ENCODE measurements at places on chromosomes 6 and 20.
A peak's percentile ranks its signal among the peaks of the same experiment; 100 is the strongest.

DNA sequence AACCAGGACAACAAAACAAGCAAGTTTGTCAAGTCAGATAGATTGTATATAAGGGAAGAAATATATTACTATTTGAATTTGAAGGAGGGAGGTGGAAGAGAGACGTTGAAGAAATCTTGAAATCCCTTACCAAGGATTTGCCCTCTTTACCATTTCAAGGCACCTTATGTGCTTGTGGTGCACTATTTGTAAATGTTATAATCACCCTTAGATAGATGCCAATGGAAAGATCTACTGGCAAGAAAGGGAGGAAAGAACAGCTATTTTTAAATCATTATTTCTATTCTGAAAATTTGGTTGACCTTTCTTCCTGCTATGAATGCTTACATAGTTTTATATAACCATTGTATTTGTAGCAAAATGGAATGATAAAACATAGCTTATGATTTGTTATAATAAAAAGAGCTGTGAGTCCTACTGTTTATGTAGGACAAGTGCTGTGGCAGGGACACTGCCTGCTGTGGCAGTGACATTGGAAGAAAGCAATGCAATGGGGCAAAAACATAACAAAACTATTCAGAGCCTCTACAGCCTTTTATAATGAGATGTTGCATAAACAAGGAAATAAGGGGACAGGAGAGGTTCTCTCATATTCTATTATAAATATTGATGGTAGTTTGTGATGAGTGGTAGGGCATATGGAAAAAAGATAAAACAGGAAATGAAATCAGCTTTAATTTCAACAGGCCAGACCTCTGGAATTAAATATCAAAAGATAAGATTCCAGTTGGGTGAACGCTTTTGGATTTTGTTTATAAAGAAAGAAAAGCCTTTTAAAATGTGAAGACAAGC, 1145.2 kb upstream of the GJE1 start:
- DNase-seq, result no peak

- no peak for DNase-seq
Observed at GRCh38 chr6:142947714-142948480, 2.9 kb upstream of the HIVEP2 start.

DNA sequence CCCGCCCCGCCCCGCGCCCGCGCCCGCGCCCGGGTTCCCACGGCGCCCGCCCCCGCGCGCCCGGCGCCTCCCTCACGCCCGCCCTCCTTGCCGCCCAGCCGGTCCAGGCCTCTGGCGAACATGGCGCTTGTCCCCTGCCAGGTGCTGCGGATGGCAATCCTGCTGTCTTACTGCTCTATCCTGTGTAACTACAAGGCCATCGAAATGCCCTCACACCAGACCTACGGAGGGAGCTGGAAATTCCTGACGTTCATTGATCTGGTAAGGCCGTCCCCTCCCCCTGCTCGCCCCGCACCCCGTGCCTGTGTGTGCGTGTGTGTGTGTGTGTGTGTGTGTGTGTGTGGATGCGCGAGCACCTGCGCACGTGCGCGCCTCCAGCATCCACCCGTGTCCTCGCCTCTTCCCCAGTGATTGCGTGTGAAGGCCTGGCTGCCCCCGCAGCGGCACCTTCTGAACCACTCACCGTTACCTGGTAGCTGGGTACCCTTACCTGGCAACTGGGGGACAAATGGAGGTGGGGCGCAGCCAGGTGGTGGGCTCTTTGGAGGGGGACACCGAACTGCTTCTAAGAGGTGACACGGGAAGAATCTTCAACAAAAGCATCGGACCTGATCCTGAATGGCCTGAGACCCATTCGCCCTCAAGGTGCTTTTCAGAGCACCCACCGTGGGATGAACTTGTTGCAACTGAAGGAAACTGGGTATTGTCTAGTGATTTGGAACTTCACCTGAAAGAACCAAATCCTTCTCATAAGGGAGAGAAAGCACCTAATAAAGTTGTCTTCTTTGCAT, at the start of gene AIG1:
AIG1 (plus strand) TSS at position 84 of the 791 bp plus-strand sequence; CDS start at position 121, 37 bp downstream.
- DNase-seq, result peak; percentile 61

DNA sequence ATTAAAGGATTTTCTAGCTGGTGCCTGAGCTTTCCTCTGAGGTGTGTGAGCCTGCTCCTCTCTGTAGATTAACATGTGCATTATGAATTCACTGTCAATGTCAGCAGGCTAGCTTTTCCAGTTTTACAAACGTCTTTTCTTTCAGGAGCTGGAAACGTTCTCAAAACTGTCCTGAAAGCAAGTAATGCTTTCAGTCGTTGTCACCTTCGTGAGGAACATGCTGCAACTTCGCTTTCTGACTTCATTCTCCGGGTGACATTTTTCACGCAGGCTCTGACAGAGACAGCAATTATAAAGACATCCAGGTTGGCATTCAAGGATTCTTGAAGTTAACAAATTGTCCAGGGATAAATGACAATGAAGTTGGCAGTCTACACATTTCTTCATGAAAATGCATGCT, 671.5 kb downstream of the DHX35 start:
- DNase-seq, result no peak

DNA sequence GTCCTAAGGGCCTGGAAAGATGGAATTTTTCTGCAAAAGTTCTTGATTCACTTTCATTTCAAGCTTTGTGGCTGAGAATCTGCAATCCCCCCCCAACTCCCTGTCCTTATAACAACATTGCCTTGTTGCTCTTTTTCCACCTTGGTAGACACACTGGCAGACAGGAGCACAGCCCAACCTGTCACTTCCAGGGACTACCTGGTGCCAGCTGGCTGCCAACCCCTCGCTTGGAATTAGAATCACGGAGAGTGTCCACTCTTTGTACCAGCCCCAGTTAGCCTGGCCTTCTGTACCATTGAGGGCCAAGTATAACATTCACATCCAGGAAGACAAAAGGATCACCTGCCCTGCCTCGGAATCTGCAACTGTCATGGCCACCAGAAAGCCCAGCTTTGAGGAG, 74.7 kb downstream of the POPDC3 start:
- DNase-seq, result no peak
